NCI-H524 (cell line): ENCODE measurements at places on chromosomes 7 and 10.
A peak's percentile ranks its signal among the peaks of the same experiment; 100 is the strongest.

DNA sequence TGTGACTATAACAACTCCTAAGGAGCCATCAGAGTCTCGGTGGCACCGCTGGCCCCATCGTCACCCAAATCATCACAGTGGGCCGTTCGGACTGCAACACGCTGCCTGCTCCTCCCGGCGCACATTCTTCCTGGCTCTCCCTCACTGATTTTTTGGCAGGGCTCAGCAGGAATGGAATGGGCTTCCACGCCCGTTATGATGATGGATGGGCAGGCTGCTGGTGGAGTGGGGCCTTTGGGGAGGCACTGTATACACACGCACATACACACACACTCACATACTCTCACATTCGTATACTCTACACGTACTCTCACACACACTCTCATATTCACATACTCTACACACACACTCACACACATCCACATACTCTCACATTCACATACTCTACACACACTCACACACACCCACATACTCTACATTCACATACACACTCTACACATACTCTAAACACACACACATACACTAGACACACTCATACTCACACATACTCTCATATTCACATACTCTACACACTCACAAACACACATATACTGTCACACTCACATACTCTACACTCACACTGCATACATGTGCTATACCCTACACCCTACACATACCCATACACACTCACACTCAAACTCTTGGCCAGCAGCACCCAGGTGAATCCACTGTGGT lies 99.8 kb downstream of the KCNMA1 start:
- DNase-seq, result no peak

- DNase-seq, result no peak
These were observed 27.4 kb downstream of the GTF2I start for GRCh38 chr7:74684921-74685320.

- DNase-seq, result peak; percentile 14
These were observed 207.7 kb downstream of the MAGI2 start for GRCh38 chr7:79245623-79246249.

DNA sequence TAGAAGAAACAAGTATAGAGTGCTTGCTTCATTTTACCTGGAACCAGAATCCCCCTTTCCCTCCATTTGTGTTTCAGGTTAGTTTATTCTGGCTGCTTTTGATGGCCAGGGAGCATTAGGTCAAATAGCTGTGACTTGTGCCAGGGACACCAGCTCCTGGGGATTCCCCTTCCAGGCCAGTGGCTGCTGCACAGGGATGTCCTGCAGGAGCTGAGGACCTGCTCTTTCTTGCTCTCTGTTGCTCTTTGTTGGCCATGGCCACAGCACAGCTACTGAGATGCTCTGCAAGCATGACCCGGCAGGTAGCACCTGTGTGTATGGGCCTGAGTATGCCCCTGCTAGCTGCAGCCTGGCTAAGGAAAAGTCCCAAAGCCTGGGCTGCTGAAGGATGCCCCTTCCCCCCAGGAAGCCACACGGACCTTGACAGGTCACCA lies 208.9 kb downstream of the EBF3 start:
- DNase-seq, result no peak

DNA sequence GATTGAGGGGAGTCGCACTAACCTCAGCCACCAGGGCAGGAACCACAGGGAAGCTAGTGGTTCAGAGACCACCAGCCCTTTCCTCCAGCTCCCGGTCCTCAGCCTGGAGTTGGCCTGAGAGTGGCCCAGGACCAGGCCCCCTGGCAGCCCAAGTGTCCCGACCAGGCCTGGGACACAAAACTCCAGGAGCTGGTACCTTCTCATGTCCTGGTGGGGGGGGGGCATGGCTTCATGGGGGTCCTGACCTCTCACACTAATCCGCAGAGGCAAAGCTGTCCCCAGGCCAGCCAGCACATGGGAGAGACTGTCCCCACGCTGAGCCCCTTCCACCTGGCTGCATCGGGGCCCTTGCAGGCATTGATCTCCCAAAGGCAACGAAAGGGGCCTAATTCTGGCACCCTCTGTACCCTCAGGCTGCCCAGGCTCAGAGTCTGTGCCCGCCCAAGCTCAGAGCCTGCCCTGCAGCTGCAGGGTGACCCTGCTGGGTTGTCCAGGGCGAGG lies 28.2 kb downstream of the GPRIN2 start:
- DNase-seq, result no peak

- no peak for DNase-seq
These were observed 149.5 kb upstream of the PHF14 start for GRCh38 chr7:10824154-10824553.
